ENCODE measurements at places on chromosomes 1 and 21.
A peak's percentile ranks its signal among the peaks of the same experiment; 100 is the strongest.

- peak; percentile 48 for DNase-seq
These were observed 36.1 kb downstream of the CLSTN1 start for GRCh38 chr1:9787702-9788101.

DNA sequence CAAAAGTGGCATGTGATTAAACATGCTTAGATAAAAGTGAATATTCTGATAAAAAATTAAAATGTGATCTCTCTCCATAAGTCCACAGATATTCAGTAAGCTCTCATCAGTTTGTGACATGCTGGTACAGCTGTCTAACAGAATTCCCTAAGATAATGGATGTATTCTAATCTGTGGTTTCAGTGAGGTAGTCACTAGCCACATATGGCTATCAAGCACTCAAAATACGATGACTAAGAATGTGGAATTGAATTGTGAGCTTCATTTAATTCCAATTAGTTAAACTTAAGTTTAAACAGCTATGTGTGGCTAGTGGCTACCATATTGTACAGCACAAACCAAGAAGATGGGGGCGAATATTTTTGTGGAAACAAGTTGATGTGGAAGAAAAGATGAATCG is 4.1 kb upstream of the REG4 start:
- DNase-seq = no peak

- no peak for DNase-seq
These were observed 248.9 kb upstream of the HOOK1 start for GRCh38 chr1:59565611-59566410.

DNA sequence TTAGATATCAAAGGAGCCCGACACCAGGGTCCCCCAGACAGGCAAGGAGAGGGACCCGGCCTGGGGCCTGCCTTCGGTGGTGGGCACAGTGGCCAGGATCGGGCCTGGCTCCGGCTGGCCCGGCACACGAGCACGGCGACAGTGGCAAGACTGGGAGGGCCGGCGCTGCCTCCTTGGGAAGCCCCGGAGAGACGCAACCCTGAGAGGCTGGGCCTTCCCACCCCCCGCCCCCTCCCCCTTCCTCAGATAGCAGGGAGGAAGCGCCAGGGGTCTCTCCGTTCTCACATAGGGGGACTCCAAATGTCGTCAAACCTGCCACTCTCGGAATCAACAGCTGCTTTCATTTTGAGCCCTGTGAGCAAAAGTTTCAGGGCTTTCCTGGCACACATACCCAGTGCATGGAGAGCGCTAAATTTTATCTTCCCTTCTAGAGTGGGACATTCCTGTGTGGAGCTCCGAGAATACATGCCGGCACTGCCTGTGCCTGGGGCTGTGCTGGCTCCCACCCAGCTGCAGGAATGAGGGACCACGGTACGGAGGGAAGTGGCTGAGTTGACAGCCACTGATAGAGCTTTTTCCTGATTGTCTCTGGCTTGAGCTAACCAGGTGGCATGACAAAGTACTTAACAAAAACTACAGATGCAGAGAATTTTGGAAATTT is 62.4 kb downstream of the CD247 start:
- peak; percentile 36 for DNase-seq

DNA sequence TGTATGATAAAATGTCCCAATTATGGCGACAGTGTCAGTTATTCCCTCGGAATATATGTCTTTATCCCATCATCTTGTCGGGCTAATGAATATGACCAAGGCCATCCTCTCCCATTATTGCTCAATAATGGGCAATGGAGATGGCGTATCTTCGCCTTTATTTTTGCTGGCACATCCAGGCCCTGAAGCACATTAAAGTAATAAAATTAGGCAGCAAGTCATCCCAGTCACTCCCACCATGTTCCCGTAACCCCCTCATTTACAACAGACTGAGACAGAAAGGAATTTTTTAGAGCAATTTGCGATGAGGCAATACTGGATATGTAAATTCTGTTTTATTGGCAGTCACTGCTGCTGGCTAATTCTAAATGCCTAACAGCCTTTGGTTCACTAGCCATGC is 35.3 kb downstream of the CLIC6 start:
- DNase-seq = peak; percentile 35

DNA sequence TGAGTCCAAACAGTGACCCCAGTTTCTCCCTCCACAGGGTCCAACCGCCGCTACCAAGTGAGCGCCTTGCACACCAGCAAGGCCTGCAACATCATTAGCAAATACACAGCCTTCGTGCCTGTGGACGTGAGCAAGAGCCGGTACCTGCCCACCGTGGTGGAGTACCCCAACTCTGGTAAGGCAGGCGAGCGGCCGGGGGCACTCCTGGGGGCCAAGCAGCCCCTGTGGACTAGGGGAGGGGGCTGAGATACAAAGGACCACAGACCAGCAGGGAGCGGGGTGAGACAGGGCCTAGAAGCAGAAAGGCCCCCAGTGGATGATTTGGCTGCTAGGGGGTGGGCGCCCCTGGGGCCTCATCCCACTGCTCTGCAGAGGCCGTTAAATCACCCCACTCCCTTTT is 54.7 kb downstream of the VWA5B1 start:
- no peak for DNase-seq

DNA sequence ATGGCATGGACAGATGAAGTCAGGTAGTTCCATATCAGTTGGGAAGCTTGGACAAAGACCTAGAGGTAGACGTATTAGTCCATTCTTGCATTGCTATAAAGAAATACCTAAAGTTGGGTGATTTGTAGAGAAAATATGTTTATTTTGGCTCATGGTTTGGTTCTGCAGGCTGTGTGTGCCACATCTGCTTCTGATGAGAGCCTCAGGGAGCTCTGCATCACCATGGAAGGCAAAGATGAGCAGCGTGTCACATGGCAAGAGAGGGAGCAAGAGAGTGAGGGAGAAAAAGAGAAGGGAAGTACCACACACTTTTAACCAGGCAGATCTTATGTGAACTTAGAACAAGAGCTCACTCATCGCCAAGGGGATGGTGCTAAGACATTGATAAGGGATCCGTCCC is 9.0 kb downstream of the TSACC start:
- no peak for DNase-seq
